ENCODE measurements at places on chromosomes 2 and 18.

- DNase-seq, result no peak
Measured at GRCh38 chr18:49175071-49175470, 224.3 kb upstream of the SMAD7 start.

GRCh38 chr2:69375494-69376353 lies 11.3 kb downstream of the GFPT1 start:
- peak; percentile 62 for DNase-seq

- DNase-seq, result no peak
Measured at GRCh38 chr2:216389570-216389969, 17.3 kb upstream of the MARCHF4 start.

- DNase-seq, result no peak
Measured at GRCh38 chr2:48131539-48132270, 225.4 kb upstream of the FBXO11 start.

GRCh38 chr2:158969715-158970240 lies 1.3 kb downstream of the TANC1 start:
- DNase-seq, result no peak

DNA sequence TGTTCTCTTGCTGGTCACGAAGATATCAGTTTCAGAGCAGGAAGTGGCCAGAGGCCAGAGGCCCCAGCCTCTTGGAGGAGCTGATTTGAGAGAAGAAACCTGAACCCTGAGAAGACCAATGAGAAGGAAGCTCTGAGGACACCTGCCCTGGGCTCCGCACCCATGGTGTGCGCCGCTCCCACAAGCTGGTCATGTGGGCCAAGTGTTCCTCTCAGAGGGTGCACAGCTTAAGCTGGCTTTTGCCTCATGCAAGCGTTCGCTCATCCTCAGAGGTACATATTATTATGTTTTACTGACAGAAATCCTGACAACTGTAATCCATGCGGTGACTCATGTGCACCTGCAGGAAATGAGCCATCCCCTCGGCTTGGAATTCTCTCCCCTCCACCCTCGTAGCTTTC lies 316.1 kb upstream of the MYT1L start:
- DNase-seq, result no peak

- DNase-seq, result no peak
Measured at GRCh38 chr2:202510911-202511310, 123.9 kb upstream of the FAM117B start.

DNA sequence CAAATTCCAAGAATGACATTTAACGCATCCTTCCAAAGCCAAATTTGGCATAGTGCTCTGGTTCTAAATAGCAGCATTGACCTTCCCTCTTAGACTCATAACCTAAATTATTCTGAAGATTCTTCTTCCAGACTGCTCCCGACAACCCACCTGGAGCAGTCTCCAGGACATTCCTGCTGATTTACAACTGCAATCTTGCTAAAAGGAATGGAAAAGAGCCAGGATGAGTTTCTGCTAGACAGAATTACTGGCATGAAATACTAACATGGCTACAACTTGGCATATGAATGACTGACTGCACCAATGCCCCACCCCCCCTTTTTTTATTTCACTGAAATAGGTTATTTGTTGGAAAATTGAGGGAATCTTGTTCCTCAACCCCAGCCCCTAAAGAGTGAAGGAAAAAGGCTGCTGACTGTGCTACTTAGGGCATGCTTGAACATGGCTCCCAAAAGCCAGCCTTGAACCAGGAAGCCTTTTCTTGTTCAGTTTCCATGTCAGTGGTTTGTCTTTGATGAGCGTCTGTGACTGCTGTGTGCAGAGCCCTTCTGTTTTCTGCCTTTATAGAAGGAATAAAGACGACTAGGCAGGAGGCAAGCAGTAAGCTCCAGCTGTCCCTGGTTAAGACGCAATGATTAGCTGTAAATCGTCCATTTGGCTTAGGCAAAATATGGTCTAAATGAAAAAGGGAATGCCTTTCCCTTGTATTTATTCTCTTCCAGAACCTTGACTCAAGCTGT lies 47.4 kb upstream of the ITGB6 start:
- DNase-seq, result no peak

- DNase-seq, result no peak
Measured at GRCh38 chr2:61969376-61969775, 63.9 kb downstream of the COMMD1 start.

GRCh38 chr2:75710220-75710576 lies 517 bp downstream of the GCFC2 start:
- DNase-seq, result no peak
